IPS DF 19.7 (cell line): ENCODE measurements at places on chromosomes 1 and 21.

GRCh38 chr1:65449214-65449823 is 28.9 kb downstream of the LEPR start:
- DNase-seq = no peak

DNA sequence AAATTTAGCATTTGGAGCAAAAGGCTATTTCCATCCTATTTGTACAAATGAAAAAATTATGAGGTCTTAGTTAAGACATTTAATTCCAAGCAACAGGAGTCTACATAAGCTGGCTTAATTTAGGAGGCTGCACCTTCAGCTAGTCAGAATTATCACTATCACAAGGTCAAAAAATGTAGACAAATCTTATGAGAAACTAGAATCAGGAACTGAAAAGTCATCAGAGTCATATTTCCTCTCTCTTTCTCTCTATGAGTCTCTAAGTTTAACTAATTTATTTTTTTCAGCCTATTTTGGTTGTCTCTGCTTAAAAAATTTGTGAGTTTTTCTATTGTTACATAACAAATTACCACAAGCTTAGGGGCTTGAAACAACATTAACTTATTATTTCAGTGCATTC is 807.1 kb upstream of the PRMT6 start:
- DNase-seq = no peak

DNA sequence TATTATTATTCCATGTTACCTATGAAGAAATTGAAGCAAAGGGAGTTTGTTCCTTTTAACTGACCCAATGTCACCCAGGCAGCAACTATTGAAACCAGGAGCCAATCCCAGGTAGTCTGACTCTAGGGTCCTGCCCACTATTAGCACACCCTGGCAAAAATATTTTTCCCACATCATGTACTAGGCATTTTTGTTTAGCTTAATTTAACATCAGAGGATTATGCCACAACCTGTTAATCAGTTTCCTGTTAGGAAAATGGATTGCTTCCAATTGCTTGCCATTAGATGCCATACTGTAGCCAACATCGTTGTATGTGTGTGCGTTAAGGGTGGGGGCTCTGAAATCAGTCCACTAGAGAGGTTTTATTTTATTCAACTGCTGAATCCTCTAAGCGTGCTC is 281.1 kb downstream of the DNM3 start:
- no peak for DNase-seq

DNA sequence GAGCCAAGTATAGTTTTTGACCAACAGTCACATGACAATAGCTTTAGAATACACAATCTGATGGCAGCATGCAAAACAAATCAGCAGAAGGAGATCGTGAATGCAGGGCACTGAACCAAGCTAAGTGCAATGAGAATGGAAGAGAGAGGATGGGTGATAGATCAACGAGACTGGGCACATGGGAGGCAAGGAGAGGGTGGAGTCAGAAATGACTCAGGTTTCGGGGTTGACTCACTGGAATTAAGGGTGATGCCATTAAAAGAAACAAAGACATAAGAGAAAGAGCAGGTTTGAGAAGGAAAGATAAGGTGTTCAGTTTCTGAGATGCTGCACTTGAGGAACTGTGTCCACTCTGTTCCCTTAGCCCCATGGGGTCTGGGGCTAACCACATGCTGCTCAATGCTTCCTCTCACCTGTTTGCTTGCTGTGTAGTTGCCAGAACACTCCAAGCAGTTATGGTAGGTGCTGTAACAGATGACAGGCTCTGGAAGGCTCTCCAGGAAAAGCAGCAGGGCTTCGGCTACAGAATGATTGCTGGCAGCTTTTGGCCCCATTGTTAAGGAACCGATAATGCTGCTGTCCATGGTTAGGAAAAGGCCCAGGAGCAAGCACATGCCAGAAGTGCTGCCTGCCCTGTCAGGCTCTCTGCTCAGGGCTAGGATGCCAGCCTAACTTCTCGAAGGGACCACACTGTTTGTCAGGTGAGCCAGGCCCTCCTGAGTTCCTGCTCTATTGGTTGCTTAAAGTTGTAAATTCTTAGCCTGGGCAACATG is 6.1 kb upstream of the MTF1 start:
- no peak for DNase-seq

DNA sequence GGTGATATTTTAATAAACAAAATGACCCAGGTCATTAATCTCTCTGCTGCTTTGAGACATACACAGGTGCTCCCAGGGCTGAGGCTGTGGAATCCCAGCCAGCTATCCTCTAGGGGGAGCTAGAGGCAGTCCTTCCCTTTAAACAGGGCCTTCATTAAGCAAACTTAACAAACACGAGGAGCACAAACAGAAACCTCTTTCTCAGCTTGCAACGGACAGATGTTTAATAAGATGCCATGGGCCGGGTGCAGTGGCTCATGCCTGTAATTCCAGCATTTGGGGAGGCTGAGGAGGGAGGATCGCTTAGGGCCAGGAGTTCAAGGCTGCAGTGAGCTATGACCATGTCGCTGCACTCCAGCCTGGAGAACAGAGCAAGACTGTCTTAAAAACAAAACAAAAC is 106.7 kb downstream of the HIVEP3 start:
- DNase-seq = peak; percentile 56

- DNase-seq = no peak
Measured at GRCh38 chr1:1116701-1117468, 996 bp upstream of the C1orf159 start.

DNA sequence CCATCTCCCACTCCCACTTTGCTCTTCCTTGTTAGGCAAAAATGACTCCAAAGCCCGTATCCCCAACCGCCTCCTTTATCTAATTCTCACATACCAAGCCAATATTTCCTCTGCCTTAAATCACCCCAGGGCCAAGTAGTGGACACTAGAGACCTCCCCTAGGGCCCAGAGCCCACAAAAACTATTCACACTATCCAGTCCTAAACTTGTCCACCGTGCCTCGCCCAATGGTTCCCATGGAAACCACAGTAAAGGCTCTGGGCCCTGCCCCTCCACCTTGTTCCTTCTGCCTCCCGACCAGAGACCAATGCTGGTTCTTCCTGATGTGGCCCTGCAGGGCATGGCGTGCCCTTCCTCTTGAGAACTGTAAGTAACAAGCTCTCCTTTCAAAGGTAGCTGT is 11.8 kb downstream of the CFAP107 start:
- DNase-seq = no peak

- no peak for DNase-seq
Measured at GRCh38 chr1:201507360-201507675, 395 bp upstream of the CSRP1 start.

DNA sequence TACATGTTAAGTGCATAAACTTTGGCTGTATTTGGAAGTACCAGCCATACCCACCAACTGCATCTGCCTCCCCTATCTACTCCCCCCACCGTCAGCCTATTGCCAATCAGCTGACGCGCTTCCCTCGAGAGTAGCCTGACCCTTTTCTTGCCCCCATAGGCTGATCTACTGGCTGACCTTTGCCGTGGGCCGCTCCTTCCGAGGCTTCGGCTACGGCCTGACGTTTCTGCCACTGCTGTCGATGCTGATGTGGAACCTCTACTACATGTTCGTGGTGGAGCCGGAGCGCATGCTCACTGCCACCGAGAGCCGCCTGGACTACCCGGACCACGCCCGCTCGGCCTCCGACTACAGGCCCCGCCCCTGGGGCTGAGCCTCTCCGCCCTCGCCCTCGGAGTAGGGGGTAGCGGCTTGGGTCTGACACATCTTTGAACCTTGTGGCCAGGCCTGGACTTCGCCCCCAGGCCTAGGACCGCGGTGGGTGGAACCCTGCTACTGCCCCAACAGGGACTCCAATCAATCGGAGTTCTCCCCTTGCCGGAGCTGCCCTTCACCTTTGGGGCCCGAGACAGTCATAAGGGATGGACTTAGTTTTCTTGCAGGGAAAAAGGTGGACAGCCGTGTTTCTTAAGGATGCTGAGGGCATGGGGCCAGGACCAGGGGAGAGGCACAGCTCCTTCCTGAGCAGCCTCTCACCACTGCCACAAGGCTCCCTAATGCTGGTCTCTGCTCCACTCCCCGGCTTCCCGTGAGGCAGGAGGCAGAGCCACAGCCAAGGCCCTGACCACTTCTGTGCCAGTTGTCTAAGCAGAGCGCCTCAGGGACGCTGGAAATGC is 4.0 kb downstream of the GLMP start:
- peak; percentile 71 for DNase-seq

DNA sequence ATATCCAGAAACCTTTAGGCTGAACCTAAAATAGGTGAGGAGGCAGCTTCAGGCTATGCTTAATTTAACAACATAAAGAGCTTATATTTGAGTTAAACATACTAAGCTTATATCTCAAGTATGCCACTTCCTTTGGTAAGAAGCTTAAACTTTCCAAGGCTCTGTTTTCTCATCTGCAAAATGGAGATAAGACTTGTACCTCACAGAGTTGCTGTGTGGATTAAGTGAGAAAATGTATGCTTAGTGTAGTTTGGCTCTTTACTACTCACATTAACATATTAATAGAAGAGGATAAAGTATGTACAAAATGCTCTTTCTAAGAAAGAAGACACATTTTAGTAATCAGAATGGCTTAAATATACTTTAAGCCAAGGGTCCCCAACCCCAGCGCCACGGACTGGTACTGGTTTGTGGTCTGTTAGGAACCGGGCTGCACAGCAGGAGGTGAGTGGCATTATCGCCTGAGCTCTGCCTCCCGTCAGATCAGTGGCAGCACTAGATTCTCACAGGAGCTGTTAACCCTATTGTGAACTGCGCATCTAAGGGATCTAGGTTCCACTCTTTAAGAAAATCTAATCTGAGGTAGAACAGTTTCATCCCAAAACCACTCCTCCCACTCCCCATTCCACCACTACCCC is 77.2 kb downstream of the HS2ST1 start:
- no peak for DNase-seq

GRCh38 chr21:41956926-41957729 is 3.3 kb upstream of the C2CD2 start:
- DNase-seq = no peak

DNA sequence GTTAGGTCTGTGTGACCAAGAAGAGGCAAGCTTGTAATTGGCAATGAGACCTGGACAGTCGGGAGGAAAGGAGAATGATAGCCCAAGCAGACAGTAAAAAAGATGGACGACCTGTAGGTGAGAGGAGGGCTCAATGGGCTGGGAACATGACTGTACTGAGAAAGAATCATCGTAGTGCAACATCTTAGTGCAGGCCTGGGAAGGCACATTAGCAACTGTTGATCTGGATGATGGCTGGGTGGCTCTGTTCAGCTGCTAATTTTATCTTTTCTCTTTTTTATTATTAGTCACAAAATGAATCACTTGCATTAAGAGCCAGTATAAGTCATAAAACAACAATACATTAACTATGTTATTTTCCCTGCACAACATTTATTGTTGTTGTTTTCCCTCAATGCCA is 32.9 kb downstream of the IFI44 start:
- DNase-seq = no peak

DNA sequence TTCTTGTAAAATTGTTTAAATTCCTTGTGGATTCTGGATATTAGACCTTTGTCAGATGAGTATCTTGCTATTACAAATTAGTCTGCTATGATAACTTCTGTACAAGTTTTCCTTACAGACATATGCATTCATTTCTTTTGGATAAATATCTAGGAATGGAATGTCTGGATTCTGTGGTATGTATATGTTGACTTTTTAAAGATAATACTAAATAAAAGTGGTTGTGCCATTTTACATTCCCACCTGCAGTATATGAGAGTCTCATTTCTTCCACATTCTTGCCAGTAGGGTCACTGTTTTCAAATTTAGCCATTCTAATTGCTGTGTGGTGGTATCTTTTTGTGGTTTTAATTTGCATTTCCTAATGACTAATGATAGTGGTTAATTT is 53.9 kb downstream of the SYDE2 start:
- no peak for DNase-seq

DNA sequence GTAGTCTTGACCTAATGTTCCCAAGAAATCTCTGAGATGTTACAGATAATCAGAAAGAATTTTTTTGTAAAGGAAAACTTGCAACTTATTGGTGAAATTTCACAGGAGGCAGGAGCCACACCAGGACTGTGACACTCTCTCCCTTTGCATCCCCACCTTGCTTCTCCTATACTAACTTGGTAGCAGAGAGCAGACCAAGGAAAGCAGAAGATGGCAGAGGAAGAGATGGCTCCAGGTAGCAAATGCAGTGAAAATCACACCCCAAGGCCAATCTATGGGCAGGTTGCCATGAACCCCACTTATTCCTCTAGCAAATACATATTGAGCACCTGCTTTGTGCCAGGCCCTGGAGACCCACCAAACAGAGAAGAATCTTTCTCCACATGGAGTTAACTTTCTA is 303.4 kb upstream of the C1orf174 start:
- DNase-seq = no peak

DNA sequence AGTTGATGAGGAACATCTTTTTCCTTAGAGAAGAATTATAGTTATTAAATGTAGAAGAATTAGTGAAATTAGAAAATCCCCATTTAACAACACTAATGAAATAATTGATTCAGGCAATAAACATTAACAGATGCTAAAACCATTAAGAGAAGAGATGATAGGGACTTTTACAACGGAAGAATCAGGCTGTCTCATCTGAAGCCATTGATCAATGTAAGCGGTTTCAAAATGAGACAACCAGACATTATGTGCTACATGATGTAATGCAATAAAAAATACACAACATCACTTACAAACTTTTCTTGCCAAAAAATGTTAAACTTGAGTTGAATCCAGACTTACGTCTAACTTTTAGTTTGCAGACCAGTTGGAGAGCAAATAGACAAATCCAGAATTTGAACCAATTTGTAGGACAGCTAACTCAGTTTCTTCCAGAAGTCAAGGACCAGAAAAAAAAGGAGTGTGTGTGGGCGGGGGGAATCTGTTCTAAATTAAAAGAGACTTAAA is 165.4 kb upstream of the DPT start:
- no peak for DNase-seq

GRCh38 chr1:5403935-5404334 is 588.3 kb downstream of the NPHP4 start:
- DNase-seq = no peak

GRCh38 chr1:62325681-62326080 is 6.4 kb upstream of the KANK4 start:
- DNase-seq = no peak

DNA sequence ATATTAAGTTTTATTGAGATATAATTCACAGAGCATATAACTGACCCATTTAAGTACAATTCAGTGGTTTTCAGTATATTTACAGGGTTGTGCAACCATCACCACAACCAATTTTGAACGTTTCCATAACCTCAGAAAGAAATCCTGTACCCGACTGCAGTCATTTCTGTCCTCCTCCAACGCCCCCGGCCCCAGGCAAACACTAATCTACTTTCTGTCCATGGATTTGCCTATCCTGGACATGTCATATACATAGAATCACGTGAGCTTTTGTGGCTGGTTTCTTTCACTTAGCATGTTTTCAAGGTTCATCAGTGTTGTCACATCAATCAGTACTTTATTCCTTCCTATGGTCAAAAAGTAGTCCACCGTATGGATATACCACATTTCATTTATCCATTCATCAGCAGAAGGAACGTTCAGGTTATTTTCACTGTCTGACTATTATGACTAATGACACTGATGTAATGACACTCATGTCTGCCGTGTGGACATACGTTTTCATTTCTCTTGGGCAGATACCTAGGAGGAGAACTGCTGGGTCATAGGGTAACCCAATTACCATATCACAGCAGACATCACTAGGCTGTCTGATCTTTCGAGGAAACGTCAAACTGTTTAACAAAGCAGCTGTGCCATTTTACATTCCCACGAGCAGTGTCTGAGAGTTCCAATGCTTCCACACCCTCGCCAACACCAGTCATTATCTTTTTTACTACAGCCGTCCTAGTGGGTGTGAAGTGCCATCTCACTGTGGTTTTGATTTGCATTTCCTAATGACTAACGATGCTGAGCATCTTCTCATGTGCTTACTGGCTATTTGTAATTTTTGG is 30.8 kb downstream of the MRPL37 start:
- DNase-seq = no peak

- DNase-seq = no peak
Measured at GRCh38 chr21:26782747-26783146, 62.5 kb downstream of the ADAMTS1 start.

GRCh38 chr21:39066829-39067780 is 116.1 kb downstream of the PSMG1 start:
- no peak for DNase-seq
